ENCODE measurements at places on chromosomes 2 and 18.

DNA sequence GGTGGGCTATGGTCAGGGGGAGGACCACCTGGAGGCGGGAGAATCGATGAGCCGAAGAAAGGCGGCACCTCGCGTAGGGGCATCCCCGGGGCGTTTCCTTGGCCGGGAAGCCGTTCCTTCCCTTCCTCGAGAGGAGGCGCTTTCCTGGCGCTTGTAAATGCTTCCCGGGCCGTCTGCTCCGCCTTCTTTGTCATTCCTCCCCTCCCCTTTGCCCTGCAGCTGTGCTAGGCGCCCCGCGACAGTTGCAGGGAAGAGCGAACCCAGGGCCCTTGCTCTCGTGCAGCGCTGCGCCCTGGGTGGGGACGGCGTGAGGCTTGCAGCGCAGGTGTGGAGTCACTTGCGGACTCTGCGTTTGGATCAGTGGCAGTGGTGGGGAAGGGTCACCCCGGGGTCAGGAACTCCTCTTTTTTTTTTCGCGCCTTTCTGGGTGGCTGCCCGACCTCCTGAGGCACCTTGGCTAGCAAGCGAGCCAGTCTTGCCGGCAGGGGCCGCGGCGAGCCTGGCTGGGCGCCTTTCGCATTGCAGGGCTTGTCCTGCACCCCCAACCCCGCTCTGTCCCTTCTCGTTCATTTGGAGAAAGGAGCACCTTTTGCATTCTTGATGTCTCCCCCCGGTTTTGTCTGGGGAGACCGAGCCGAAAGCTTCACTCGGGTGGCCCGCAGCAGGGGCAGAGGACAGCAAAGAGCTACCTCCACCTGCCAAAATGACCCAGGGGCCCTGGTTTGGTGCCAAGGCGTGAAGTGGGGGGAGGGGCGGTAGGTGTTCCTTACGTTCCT is 858 bp downstream of the KCNS3 start:
- no peak for DNase-seq

DNA sequence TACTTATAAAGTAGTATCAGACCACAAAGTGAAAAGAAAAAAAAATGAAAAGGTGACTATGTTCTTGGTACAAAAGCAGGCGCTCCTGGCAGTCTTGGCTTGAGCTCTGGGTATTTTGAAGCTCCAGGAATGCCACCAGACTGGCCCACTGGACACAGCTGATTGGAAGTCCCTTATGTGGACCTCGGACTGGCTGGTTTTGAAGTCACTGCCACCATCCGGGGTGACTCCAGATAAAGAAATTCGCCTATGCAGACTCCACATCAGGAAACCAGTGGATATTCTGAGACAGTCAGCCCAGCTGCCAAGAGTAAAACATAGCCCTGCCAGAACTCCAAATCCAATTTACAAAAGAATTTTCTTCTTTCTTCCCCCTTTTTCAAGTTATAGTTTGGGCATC is 28.0 kb downstream of the ACKR3 start:
- no peak for DNase-seq

DNA sequence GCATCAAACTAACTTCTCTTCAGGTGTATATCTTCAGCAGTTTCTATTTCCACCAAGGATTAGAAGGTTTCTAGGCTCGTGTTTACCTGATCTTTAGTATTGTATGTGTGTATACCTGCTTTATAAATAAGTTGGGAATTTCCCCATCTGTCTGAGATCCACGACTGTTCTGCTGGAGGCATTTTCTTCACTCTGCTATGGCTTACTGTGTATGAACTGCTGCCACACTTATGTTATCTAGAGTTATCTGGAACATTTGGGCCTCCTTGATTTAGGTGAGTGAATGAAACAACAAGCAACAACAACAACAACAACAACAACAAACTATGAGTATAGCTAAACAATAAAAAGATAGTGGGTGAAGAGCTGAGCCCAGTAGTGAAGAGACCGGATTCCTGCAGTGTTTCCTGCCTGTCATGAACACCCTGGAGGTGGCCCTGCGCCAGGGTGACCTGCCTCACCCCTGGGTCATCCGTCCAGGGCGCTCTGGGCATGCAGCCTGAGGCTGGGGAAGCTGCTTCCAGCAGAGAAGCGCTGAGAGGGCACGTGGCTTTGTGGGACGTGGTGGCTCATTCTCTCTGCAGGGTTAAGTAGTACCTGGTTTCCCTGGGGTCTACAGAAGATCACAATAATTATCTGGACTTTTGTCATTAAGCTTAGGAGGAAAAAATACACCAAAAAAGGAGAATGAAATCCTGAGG is 56.1 kb upstream of the GATA6 start:
- no peak for DNase-seq

DNA sequence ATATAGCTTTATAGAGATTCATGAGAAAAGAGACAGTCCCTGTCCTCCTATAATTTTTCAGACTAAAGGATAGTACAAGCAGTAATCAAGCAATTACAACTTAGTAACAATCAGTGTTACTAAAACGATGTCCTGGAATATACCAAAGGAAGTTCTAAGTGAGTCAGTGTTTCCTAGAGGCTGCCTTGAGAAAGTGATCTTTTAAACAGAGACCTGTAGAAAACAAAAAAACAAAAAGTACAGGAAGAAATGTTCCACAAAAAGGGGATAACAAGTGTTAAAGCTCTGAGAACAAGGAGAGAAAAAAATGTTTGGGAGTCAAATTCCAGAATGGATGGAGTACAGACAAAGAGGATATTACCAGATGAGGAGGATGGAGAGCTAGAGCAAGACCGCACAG is 556.4 kb downstream of the ERBB4 start:
- DNase-seq, result no peak

DNA sequence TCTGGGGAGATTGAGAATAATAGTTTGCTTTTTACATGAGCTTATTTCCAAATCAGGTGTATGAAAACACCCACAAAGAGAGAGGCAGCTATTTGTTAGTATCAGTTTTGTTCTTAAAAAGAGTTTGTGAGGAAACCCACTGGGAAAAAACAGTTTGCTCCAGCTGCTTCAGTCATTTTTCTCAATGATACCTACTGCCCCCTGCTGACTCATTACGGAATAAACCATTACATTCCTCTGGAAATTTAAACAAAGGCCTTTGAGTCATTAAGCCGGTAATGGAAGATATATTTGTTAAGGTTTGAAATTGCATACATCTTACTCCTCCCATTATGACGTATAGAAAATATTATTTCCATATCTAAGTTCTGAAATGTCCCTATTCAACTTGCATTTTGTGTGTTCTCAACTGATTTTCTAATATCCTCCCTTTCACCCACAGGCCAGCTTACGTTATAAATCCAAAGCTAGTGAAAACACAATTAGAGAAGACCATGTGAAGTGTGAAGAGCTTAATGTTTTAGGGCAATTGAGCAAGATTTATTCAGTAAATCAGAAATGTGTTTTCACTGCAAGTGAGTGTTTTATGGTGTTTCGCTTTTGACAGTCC is 761.6 kb downstream of the DSC3 start:
- DNase-seq, result no peak
